Immature natural killer cell (primary cell): ENCODE measurements at places on chromosomes 5 and 9. TPM values are rescaled to one million over a fixed set of nuclear protein-coding genes. Genes with fewer than 3 reads are reported as not detected.

- no peak for DNase-seq
Observed at GRCh38 chr5:19903611-19904010, 84.4 kb downstream of the CDH18 start.

C5orf52 gene
- polyA plus RNA-seq: not detected

GRCh38 chr9:137255448-137256114 is 454 bp downstream of the NELFB start:
- DNase-seq: no peak

TLR4 gene
- polyA plus RNA-seq: 0.62 TPM

DNA sequence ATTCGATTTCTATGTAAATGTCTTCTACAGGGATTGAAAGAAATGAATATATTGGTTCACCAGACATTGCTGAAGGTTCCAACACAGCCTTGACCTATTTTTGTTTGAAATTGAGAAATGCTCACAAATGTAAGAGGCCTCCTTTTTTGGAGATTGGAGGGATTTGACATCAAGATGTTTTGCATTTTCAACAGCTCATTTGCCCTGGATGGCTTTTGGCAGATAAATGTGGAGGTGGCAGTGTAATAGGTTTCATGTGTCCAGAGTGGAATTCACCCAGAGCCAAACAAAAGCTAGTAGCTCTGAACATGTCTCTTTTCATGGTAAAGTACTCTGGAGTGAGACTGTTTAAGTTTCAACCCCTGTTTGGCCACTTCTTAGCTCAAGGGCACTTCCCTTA is 77.3 kb downstream of the PALM2AKAP2 start:
- DNase-seq: no peak

PIP5KL1 gene
- polyA plus RNA-seq: not detected

DNA sequence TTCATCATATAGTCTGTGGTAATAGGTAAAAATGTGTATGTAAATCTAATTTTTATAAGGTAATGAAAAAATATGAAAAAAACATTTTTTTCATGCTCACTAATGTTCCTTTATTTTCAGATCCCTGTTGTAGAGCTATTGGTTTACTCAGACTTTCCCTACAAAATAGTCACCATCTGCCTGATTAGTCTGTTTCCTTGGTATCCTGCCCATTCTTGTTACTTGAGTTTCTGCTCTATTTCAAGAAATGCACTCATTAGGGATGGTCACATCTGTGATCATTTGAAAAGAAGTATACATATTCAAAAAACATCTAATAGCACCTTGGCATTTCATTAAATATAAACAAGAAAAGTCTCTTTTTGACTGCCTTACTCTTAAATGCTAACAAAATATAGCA is 21.6 kb upstream of the RASA1 start:
- no peak for DNase-seq

PCDHGC3 gene
- 0.63 TPM for polyA plus RNA-seq

GRCh38 chr5:154202379-154203260 is 12.1 kb downstream of the GALNT10 start:
- DNase-seq: peak; percentile 21
